ENCODE measurements at places on chromosomes 6 and 20.

- DNase-seq = no peak
Observed at GRCh38 chr6:138211048-138211581, 7.2 kb downstream of the PBOV1 start.

GRCh38 chr6:45902984-45903383, 112.7 kb downstream of the CLIC5 start:
- DNase-seq = no peak

DNA sequence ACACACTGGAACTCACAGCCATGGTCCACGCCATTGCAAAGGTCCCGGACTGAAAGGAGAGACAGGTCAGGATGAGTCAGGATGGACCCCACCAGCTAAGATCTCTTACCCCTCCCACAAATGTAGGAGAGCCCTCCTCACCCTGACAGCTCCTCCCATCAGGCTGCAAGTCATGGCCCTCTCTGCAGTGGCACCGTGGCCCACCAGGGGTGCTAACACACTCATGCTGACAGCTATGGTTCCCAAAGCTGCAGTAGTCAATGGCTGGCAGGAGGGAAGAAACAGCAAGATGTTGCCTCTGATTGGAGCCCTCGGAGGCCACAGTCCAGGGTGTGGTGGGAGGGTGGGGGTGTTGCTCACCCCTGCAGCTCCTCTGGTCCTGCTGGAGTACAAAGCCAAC, 5.7 kb upstream of the RBPJL start:
- peak; percentile 53 for DNase-seq

DNA sequence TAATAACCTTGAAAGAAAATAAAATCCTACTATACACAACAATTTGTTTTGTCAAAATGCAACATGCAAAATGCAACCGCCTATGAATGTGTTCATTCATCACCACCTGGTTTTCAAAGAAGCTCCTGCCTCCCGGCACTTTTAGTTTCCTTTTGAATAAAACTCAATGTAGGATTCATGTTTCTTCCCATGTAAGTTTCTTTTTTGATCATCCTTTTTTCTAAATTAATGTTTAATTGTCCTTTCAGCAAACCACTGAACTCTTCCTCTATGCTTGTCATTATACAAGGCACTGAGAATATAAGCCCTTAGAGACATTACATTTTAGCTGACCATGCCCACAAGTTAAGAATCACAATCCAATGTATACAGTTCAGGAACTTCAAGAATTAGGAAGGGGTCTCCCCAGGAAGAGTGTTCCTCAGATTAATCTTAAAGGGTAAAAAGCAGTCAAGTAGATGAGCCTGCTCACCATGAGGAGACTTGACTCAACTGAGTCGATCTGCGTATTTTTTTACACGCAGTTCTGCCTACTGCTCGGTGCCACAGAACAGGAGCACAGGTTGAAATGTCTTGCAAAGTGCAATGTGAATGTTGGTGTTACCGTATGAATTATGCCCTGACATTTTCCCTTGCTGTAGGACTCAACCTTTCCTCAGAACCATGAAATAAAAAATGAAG, 7.2 kb upstream of the THEMIS start:
- DNase-seq = no peak

DNA sequence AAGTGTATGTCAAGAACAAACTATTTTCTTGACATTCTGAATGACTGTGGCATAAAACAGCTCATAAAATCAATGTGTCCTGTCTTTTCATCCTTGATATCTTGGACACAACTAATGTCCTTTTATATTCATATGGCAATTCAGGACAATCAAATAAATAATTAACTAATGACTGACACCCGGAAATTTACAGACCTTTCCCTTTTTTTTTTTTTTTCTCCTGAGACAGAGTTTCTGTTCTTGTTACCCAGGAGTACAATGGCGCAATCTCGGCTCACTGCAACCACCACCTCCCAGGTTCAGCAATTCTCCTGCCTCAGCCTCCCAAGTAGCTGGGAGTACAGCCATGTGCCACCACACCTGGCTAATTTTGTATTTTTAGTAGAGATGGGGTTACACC, 107.1 kb upstream of the LGSN start:
- no peak for DNase-seq

DNA sequence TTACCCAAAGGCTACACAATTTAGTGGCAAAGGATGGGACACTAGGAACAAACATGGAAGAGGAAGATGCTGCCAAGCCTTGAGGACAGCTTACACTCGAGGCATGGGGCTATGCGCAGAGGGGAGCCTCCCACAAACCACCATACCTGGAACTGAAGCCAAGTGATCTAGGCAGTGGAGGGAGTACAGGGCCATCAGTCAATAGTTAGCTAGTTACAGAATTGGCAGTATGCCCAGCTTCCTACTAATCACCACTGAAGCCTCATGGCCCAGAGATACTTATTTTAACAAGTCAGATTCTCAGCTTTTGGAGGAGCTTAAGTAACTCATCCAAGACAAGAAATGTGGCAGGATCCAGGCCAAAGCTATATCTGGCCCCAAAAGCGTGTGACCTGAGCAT, 226.6 kb upstream of the MOCS1 start:
- DNase-seq = peak; percentile 26

- no peak for DNase-seq
Observed at GRCh38 chr6:154614101-154614500, 103.6 kb upstream of the CNKSR3 start.

- no peak for DNase-seq
Observed at GRCh38 chr20:62840244-62841197, 21.1 kb downstream of the TCFL5 start.

DNA sequence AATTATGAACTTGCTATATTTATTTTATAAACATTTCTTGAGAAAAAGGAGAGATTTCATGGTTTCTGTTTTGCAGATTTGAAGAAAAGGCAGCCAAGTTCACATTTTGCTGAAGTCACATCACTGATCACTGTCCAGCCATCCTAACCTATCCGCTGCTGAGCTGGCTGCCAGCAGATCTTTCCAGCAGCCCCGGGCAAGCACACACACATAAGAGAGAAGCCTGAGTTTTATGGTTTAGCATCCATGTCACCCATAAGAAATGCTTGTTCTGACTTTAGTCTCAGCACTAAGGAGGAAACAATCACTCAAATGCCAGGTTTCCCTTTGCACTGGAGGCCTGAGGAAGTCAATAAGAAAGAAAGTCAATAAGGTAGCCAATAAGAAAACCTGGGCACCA, 287.1 kb downstream of the SMOC2 start:
- no peak for DNase-seq

GRCh38 chr6:18263418-18264218, 712 bp downstream of the DEK start:
- DNase-seq = peak; percentile 27

GRCh38 chr6:169224716-169225115, 28.9 kb downstream of the THBS2 start:
- no peak for DNase-seq

- DNase-seq = no peak
Observed at GRCh38 chr20:1663917-1664316, 6.3 kb upstream of the SIRPG start.

- no peak for DNase-seq
Observed at GRCh38 chr20:9686455-9686854, 152.4 kb downstream of the PAK5 start.

DNA sequence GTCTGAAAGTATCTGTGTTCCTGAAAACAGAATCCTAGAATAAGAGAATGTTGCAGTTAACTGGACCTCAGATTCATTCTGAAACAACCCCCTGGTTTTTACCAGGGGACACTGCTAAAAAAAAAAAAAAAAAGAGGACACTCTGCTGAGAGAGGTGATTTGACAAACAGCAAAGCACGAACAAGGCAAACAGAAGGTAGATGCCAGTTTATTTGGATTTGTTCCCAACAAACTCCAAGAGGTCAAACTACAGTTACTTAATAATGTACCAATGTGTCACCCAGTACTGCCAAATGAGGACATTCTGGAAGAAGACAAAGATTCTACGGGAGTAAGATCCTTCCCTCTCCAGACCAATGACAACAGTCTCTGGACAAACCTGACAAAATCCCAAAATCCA, 40.6 kb upstream of the SLC22A16 start:
- DNase-seq = no peak

- DNase-seq = no peak
Observed at GRCh38 chr20:52975029-52975732, 3.0 kb downstream of the TSHZ2 start.

DNA sequence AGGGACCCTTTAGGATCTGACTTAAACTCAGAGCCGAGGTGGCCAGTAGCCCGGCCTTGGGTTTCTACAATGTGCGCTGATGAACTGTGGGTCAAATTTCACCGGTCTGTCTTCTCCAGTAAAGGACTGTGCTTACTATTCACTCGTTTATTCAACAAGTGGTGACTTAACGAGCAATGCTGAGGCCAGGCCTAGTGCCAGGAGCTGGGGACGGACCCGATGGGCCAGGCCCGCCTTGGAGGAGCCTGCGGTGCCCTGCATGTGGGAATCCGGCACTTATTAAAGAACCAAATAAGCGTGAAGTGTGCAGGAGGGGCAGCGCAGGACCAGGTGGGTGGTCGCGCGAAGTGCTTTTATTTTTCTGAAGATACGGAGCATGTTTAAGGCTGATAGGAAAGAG, 24.0 kb downstream of the CTCFL start:
- no peak for DNase-seq

DNA sequence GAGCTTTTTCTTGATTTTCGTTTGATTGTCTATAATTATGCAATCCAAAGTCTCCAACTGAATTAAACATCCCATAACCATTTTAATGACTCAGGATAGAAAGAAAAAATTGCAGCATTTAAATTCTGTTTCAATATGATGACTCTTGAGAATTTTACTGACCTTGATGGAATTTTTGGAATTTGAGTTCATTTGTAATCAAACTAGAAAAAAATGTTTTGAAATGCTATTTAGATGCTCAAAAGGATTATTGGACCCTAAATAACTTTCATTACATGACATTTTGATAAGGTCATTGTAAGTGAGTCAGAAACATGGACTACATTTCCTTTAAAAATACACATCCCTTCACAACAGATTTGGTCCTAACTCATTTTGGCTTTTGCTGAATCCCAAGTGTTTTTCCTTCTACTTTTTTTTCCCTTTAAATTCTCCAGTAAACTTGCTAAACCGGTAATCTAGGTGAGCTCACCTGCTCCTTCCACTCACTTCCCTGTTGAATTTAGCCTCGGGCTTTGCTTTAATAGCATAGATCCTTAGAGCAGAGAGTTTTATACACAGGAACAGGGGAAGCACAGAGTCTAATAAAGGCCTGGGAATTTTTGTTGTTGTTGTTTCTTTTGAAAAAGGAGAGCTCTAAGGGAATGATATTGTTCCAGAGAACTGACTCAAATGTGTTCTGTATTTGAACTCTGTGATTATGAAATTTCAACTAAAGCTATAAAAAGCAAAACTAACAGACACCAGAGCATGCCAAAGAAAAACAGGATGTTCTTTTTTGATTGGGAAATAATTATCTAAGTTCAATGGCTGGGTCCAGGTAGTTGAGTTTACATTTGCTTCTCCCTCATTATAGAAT, 1088.2 kb upstream of the CITED2 start:
- DNase-seq = no peak

DNA sequence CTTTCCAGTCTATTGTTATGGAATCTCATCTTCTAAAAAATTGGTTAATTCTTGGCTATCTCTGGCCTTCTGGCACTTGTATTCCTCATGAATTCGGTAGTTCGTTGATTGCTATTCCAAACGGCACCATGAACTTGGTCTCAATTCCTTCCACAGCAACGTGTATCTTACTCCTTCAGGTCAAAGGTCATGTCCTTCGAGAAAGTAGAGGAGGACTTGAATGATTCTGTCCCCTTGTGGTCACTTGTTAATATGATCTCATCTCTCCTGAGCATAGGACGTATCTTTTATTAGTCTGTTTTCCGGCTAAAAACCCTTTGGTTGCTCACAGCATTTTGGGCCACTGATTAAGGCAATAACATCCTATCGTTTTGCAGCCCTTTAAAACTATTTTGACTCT, 9.4 kb downstream of the TLDC2 start:
- no peak for DNase-seq

DNA sequence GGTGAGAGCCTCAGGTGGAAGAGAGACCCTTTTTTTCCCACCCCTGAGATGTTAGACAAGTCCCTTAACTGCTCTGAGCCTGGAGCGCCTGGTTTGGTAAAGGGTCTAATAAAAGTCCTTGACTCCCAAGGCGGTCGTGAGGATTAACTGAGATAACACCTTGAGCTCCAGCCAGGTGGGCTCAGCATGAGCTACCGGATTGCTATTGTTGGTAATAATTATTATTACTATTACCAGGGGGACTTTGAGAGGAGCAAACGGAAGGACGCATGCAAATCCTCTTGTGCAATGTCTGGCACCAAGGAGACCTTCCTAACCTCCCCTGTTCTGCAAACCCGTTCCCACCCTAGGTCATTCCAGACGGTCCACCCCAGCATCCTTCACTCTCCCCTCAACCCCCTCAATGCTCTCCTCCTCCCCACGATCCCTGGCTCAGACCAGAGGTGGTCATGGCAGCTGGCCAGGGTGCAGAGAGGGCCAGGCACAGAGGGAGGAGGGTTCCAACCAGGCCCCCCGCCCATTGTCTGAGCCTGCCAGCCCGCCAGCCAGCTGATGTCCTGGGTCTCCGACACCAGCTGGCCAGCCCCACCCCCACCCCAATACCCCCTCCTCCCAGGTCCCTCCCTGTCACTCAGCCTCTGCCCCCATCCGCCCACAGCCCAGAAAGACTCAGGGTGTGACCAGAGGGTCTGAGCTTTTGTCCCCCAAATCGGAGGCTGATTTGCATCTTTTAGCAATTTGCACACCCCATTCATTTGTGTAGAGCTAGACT, 14.3 kb upstream of the CBFA2T2 start:
- DNase-seq = peak; percentile 81

DNA sequence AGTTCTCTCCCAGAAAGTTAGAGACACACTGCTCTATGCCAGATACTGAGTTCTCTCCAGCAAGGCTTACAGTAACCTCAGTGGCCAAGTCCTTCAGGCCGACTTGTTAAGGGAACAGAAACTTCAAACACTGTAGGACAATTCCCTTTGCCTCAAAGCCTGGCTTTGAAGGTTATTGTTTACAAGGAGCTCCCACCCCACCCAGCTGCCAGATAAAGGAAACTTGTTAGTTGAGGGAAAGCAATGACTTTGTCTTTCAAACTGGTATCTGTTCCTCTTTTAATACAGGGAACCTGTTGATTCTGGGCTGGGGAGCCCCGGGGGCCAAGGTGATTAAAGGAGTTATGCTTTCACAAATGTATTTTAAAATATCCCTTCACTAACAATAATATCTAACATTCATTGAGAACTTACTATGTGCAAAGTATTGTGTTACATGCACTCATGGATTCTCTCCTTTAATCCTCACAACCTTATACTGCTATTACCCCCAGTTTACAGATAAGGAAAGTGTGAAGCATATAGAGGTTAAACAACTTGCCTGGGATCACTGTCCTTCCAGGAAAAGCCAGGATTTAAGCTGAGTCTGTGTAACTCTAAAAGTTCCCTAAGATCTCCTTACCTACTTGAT, 27.6 kb upstream of the CDKN1A start:
- DNase-seq = no peak

GRCh38 chr20:47350691-47351545, 5.6 kb downstream of the ZMYND8 start:
- DNase-seq = no peak

DNA sequence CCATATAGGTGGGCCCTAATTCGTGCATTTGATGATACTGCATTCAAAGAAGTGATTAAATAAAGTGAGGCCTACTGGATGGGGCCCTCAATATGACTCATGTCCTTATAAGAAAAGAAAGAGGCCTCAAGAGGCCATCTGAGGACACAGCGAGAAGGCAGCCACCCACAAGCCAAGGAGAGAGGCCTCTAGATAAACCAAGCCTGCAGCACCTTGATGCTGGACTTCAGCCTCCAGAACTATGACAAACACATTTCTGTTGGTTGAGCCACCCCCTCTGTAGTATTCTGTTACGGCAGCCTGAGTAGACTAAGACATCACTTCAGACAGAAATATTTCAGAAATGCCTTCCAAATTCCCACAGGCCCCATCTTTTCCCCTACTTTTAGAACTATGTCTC, 82.5 kb upstream of the PLEKHG1 start:
- DNase-seq = no peak

Measured in NCI-H524 (cell line).